ENCODE measurements at places on chromosomes 6 and 20. TPM values are rescaled to one million over a fixed set of nuclear protein-coding genes. Genes with fewer than 3 reads are reported as not detected.

KHDC3L gene
- total RNA-seq: not detected

MTFR2 gene
- 7.4 TPM for total RNA-seq

C6orf141 gene
- 13.7 TPM for total RNA-seq

TREM2 gene
- total RNA-seq: not detected

CRISP3 gene
- total RNA-seq: not detected

SLC17A4 gene
- not detected for total RNA-seq

GNRH2 gene
- 1.7 TPM for total RNA-seq

ZKSCAN3 gene
- 4.9 TPM for total RNA-seq

DST gene
- 206 TPM for total RNA-seq

SCUBE3 gene
- 0.62 TPM for total RNA-seq

DEFB125 gene
- not detected for total RNA-seq

TMEM200A gene
- total RNA-seq: 0.74 TPM

VWA7 gene
- 0.25 TPM for total RNA-seq

CLPSL1 gene
- not detected for total RNA-seq

RIPOR2 gene
- not detected for total RNA-seq

ENPP4 gene
- 4.5 TPM for total RNA-seq

WDR46 gene
- total RNA-seq: 66.9 TPM

GJA10 gene
- not detected for total RNA-seq

ZSWIM3 gene
- total RNA-seq: 4.4 TPM

PRL gene
- total RNA-seq: not detected

MOXD1 gene
- total RNA-seq: not detected

XKR7 gene
- 0.04 TPM for total RNA-seq

FUT9 gene
- total RNA-seq: not detected

CRIP3 gene
- total RNA-seq: not detected

HDGFL1 gene
- total RNA-seq: not detected

DEFB132 gene
- not detected for total RNA-seq

CALHM6 gene
- total RNA-seq: not detected

AAR2 gene
- 21.9 TPM for total RNA-seq

ERVFRD-1 gene
- not detected for total RNA-seq

KCNG1 gene
- total RNA-seq: 1.1 TPM

TRIM38 gene
- 13.2 TPM for total RNA-seq

FAM83C gene
- total RNA-seq: not detected

ZBTB2 gene
- total RNA-seq: 13.6 TPM

RFX6 gene
- not detected for total RNA-seq

HS3ST5 gene
- total RNA-seq: not detected

SLCO4A1 gene
- total RNA-seq: 4.1 TPM

TRIM31 gene
- total RNA-seq: not detected

TCP11 gene
- total RNA-seq: not detected

RAMACL gene
- 4.0 TPM for total RNA-seq

FAXC gene
- 3.6 TPM for total RNA-seq

CST1 gene
- total RNA-seq: not detected

OR11A1 gene
- not detected for total RNA-seq

B3GAT2 gene
- total RNA-seq: not detected

CLDN20 gene
- not detected for total RNA-seq

MAK gene
- total RNA-seq: not detected

ULBP2 gene
- total RNA-seq: 7.0 TPM

LY6G6C gene
- total RNA-seq: 0.35 TPM

ARHGAP40 gene
- 0.12 TPM for total RNA-seq

GSTA2 gene
- total RNA-seq: not detected

HLA-G gene
- not detected for total RNA-seq

BMP5 gene
- total RNA-seq: not detected

NR2E1 gene
- not detected for total RNA-seq

SS18L1 gene
- 22.1 TPM for total RNA-seq

DSP gene
- 0.32 TPM for total RNA-seq

PCNA gene
- total RNA-seq: 161 TPM

TFAP2D gene
- not detected for total RNA-seq

ZNF311 gene
- 0.35 TPM for total RNA-seq

RIN2 gene
- total RNA-seq: 119 TPM

TULP1 gene
- not detected for total RNA-seq

All from endothelial cell of umbilical vein (primary cell).